ENCODE measurements at places on chromosomes 11 and 22.

GRCh38 chr11:122022646-122023045 is 93.4 kb downstream of the BLID start:
- no peak for DNase-seq

DNA sequence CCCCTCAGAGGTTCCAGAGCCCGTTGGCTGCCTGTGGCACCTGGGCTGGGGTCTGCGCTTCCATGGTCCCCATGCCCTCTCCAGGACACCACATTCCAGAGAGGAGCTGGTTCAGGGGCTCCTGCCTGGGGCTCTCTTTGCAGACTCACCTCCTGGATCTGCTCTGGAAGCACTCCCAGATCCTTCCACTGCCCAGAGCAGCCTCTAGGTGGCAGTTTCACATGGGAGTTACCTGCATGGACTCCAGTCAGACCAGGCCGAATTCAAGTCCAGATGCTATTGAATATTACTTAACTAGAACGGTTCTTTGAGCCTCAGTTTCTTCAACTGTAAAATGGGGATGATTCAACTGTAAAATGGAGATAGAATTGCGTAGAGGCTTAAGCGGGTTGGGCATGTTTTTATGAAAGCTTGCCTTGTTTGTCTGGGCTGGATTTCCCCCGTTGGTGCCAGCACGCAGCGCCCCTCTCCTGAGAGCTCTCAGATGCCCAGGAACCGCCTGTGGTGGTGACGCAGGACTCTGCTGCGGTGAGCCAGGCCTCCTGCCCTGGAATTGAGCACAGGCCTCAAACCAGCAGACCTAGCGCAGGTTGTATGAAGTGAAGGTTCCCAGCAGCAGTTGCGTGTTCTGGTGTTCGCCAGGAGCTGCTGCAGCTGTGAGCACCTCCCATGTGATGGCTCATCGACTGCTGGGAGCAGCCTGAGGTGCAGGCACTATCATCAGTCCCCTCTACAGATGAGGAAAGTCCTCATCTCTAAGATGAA is 44.2 kb downstream of the LMO1 start:
- DNase-seq: peak; percentile 34

DNA sequence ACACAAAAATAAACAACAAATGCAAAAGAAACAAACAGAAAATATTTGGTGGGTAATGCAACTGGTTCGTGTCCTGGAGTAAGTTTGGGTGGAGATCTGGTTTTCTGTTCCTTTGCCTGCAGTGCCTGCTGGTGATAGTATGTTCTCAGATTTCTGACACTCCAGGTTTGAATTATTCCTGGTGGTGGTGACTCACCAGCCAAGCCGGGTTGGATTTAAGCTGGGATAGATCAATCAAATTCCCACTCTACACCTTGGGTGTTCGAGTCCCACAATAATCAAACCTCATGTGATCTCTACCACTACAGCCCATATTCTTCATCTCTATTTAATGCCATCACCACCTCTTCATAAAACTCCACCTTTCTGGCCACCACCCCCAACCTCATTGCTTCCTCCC is 421.8 kb downstream of the NTM start:
- no peak for DNase-seq

GRCh38 chr11:116611998-116612620 is 160.7 kb downstream of the BUD13 start:
- no peak for DNase-seq

GRCh38 chr11:105910095-105910715 is 111.8 kb downstream of the MSANTD4 start:
- no peak for DNase-seq

- DNase-seq: peak; percentile 85
These were observed at the start of gene SRSF8 for GRCh38 chr11:95066716-95067038. TSS of gene SRSF8 (plus strand) at chr11:95066919. CDS start at chr11:95067227, 308 bp downstream.

GRCh38 chr11:44785856-44786607 is 59.3 kb downstream of the TSPAN18 start:
- no peak for DNase-seq
